ENCODE measurements at places on chromosomes 6 and 20. TPM values are rescaled to one million over a fixed set of nuclear protein-coding genes. Genes with fewer than 3 reads are reported as not detected.

ATP6V1G2 gene
- total RNA-seq: 1.6 TPM

HTR1B gene
- 0.18 TPM for total RNA-seq

DNA sequence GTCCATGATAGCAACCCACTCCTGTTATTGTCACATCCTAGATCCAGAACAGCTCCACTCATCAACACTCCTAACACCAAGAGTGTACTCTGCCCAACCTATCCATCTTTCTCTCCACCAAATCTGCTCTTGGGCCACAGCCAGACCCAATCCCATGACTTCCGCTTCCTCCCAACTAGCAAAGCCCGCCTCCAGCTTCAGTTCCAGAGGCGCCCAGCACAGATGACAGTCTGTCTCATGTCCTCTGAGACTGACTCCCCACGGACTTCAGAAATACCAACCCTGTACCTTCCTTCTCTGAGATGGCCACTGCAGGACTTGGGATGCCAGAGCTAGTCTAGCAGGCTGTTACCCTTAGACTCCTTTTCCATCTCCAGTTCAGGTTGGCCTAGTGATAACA lies 48.6 kb downstream of the DTNBP1 start:
- peaks cover 10% of the 10 kb centered on the region for H3K36me3 ChIP-seq
- no peaks in the 10 kb centered on the region for H3K27me3 ChIP-seq
- H3K4me1 ChIP-seq: peaks cover 14% of the 10 kb centered on the region
- no peak overlapping the region for H3K27ac ChIP-seq

DNA sequence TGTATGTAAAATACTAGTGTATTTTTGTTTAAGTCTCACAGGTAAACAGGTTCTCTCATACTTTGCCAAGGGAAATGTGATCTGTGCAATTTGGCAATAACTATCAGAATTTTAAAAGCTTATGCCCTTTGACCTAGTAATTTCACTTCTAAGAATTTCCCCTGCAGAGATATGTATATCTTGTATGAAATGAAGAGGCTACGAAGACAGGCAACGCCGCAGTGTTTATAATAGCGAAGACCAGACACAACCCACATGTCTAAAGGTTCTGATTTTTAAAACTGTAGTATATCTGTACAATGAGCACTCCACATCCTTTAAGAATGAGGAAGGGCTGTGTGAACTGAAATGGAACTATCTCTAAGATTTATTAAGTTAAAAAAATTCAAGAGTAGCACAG lies 7.5 kb downstream of the TRAF3IP2 start:
- peak overlapping the region; percentile 39 for H3K27ac ChIP-seq
- peaks cover 66% of the 10 kb centered on the region for H3K4me1 ChIP-seq
- H3K4me3 ChIP-seq: no peak overlapping the region
- H3K36me3 ChIP-seq: peaks cover 4% of the 10 kb centered on the region
- H3K27me3 ChIP-seq: no peaks in the 10 kb centered on the region
- DNase-seq: no peak

CLVS2 gene
- 0.03 TPM for total RNA-seq

DNA sequence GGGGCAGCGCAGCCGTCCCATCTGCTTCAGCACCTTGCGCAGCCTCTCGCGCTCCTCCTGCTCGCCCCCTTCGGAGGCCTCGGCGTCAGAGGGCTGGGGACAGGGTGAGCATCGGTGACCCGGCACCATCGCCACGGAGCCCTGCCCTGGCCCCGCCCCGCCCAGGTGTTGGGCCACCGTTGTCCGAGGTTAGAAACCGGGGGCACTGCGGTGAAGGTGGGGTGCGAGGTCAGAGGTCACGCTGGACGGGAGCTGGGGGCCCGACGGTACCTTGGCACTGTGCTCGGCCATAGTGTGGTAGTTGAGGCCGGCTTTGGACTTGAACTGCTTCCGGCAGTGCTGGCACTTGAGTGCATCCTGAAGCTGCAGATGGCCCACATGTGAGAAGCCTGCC lies 6.4 kb downstream of the ZNF512B start:
- DNase-seq: no peak
- no peaks in the 10 kb centered on the region for H3K27me3 ChIP-seq
- H3K36me3 ChIP-seq: peaks cover 62% of the 10 kb centered on the region
- no peak overlapping the region for H3K27ac ChIP-seq
- H3K4me1 ChIP-seq: peaks cover under 1% of the 10 kb centered on the region

GRCh38 chr6:36204068-36204753 lies 7.7 kb downstream of the BRPF3 start:
- peaks cover 23% of the 10 kb centered on the region for H3K4me1 ChIP-seq
- H3K27me3 ChIP-seq: no peaks in the 10 kb centered on the region
- no peak overlapping the region for H3K4me3 ChIP-seq
- DNase-seq: no peak
- H3K36me3 ChIP-seq: peaks cover 87% of the 10 kb centered on the region

DNA sequence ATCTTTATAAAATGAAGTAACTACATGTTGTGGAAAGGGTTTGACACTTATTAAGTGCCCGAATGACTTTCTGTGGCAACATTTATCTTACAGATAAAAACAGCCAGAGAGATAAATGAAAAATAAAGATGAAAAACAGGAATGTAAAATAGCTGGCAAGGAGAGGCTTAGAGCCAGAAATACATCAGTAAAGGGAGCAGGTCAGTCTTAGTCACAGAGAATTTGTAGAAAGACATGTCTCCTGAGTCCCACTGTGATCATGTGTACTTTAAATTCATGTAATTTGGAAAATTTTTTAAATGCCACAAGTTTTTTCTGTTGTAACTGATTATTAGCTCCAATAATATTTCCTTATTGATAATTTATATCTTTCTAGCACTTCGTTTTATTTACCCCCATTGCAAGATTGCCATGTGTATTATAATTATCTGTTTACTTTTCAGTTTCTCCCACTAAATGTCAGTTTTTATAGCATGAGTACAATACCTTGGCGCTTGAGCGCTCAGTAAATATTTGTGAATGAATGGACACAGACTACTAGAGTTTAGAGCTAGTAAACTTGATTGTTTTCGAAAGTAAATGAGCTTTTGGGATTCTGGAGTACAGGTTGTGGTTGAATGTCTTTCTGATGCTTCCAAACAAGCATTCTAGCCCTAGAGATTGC lies 15.2 kb downstream of the TAB2 start:
- H3K27ac ChIP-seq: no peak overlapping the region
- no peaks in the 10 kb centered on the region for H3K27me3 ChIP-seq
- H3K4me3 ChIP-seq: no peak overlapping the region
- H3K4me1 ChIP-seq: peaks cover 79% of the 10 kb centered on the region
- no peaks in the 10 kb centered on the region for H3K36me3 ChIP-seq
- no peak for DNase-seq

GRCh38 chr20:43812216-43812615 lies 85.4 kb upstream of the GTSF1L start:
- H3K27ac ChIP-seq: no peak overlapping the region
- DNase-seq: no peak
- H3K4me3 ChIP-seq: no peak overlapping the region
- H3K27me3 ChIP-seq: no peaks in the 10 kb centered on the region
- no peaks in the 10 kb centered on the region for H3K36me3 ChIP-seq

- H3K27ac ChIP-seq: no peak overlapping the region
- no peak overlapping the region for H3K4me3 ChIP-seq
- H3K4me1 ChIP-seq: no peaks in the 10 kb centered on the region
- no peak for DNase-seq
- H3K27me3 ChIP-seq: no peaks in the 10 kb centered on the region
- H3K36me3 ChIP-seq: peaks cover 31% of the 10 kb centered on the region
Observed at GRCh38 chr20:58709703-58710039, 17.1 kb downstream of the NPEPL1 start.

- DNase-seq: no peak
- H3K27ac ChIP-seq: no peak overlapping the region
- H3K4me3 ChIP-seq: no peak overlapping the region
- H3K36me3 ChIP-seq: no peaks in the 10 kb centered on the region
- H3K4me1 ChIP-seq: no peaks in the 10 kb centered on the region
Observed at GRCh38 chr6:124040655-124041054, 237.0 kb downstream of the NKAIN2 start.

GRCh38 chr6:167703347-167703746 lies 123.4 kb upstream of the AFDN start:
- H3K4me1 ChIP-seq: peaks cover 20% of the 10 kb centered on the region
- no peak overlapping the region for H3K27ac ChIP-seq
- H3K36me3 ChIP-seq: no peaks in the 10 kb centered on the region
- no peak overlapping the region for H3K4me3 ChIP-seq
- no peaks in the 10 kb centered on the region for H3K27me3 ChIP-seq

GRCh38 chr6:28267695-28268059 lies 734 bp downstream of the ZSCAN26 start:
- DNase-seq: no peak
- peaks cover 11% of the 10 kb centered on the region for H3K36me3 ChIP-seq
- peak overlapping the region; percentile 69 for H3K4me3 ChIP-seq
- H3K4me1 ChIP-seq: peaks cover 14% of the 10 kb centered on the region

Data from lower lobe of right lung (tissue), 2 donors.